Lung microvascular endothelial cell (primary cell): ENCODE measurements at places on chromosomes 2 and 18. TPM values are rescaled to one million over a fixed set of nuclear protein-coding genes. Genes with fewer than 3 reads are reported as not detected.
A peak's percentile ranks its signal among the peaks of the same experiment; 100 is the strongest.

The EPB41L3 gene
- total RNA-seq, result 17.3 and 20.0 TPM in 2 replicates

The PIAS2 gene
- total RNA-seq, result 7.2 and 8.7 TPM in 2 replicates

The FOXD4L1 gene
- under 0.01 TPM in 2 replicates for total RNA-seq

The KIAA2012 gene
- total RNA-seq, result not detected in 2 replicates

The KIF3C gene
- 10.5 and 15.7 TPM in 2 replicates for total RNA-seq

The LRP2 gene
- total RNA-seq, result not detected in 2 replicates

The CCBE1 gene
- total RNA-seq, result under 0.01 and 0.22 TPM in 2 replicates

GRCh38 chr2:42238644-42239288 lies 69.6 kb downstream of the EML4 start:
- DNase-seq, result peak; percentile 7

GRCh38 chr2:38528008-38528442 lies 74.7 kb downstream of the HNRNPLL start:
- DNase-seq, result peak; percentile 21

DNA sequence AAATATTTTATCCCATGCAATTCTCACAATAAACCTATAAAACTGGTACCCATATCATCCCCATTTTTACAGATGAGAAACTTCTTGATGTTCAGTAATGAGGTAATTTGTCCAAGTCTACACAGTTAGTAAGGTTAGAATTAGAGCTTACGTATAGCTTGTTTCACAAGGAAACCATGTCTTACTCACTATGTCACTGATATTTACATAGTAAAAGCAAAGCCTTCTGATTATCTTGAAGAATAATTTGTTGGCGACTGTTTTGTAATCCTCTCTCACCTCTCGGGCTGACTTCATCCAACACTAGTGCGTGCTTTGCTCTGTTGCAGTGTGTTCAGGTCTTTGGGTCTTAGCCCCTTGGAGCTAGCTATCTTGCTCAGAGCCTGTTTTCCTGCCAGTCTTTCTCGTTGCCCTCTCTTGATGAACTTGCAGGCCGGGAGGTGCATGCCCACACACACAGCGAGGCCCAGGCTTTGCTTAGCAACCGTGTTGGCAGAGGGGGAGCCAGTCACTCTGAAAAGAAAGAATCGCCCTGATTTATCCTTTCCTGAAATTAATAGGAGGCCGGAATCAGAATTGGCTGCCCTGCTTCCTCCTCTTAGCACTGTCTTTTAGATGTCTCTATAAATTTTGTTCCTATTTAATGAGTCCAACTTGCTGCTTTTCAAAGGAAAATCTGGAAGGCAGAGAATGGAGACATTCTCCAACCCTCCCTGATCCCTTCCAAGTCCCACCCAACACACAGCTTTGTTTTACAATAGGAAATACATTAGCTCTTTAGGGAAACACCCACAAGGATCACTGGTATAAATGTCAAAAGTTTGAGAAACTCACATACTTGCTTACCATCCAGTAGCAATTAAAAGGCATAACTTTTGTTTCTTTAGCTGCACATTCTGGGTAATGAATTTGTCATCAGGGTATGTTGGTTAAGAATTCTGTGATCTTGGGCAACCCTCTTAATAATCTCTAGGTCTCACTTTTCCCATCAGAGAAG lies 97.6 kb upstream of the SEC11C start:
- peak; percentile 8 for DNase-seq

DNA sequence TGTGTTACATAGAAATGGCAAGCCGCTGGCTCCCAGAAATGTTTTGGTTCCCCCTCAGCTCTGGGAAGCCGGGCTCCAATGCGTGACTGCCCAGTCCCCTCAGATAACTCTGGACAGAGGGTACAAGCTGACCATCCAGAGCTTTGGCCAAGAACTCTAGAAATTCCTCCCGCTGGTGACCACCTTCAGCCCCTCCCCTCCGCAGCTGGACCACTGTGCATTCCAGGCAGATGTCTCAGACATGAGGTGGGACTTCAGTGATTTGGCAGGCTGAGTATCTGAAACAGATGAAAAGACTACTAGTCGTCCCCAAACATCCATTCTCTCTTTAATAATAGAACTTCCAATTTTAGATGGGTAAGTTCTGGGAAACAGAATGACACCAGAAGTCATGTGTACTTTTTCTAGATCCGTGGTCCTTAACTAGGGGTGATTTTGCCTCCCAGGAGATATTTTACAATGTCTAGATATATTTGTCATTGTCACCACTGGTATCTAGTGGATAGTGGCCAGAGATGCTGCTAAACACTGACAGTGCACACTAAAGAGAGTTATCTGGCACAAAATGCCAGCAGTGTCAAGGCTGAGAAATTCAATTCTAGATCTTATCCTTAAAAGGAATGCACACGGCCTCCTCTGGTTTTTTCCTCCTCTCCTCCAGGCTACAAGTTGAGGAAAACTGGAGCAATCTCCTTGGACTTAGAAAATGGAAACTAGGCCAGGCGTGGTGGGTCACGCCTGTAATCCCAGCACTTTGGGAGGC lies 294.3 kb downstream of the SRBD1 start:
- no peak for DNase-seq

DNA sequence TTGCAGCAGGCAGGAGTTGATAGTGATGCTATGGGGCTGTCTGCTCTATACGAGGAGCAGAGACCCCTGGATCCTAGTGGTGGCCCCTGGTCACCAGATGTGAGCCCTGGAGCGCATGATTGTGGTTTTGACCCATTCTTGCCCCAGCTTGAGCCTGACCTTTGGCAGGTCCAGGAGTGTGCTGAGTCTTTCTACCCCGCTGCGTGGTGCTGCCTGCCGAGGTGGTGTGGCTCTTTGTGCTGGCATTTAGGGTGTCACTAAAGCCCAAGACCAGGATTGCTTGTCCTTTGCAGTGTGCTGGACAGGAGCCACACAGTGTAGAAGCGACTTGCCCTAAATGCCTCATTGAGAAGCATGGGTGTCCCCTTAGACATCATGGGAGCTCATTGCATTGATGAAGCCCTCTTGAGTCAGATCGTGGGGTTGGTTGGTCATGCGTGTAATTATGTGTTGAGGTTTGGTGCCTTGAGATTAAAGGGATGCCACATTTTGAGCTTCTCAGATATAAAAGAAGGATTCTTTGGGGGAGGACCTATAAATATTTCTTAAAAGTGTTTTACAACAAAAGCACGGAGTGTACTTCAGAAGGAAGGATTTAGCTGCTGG lies 88.3 kb downstream of the AGAP1 start:
- DNase-seq, result no peak

- no peak for DNase-seq
Measured at GRCh38 chr2:127961729-127962128, 66.1 kb downstream of the SAP130 start.

GRCh38 chr2:21372654-21373053 lies 248.9 kb downstream of the TDRD15 start:
- DNase-seq, result no peak

DNA sequence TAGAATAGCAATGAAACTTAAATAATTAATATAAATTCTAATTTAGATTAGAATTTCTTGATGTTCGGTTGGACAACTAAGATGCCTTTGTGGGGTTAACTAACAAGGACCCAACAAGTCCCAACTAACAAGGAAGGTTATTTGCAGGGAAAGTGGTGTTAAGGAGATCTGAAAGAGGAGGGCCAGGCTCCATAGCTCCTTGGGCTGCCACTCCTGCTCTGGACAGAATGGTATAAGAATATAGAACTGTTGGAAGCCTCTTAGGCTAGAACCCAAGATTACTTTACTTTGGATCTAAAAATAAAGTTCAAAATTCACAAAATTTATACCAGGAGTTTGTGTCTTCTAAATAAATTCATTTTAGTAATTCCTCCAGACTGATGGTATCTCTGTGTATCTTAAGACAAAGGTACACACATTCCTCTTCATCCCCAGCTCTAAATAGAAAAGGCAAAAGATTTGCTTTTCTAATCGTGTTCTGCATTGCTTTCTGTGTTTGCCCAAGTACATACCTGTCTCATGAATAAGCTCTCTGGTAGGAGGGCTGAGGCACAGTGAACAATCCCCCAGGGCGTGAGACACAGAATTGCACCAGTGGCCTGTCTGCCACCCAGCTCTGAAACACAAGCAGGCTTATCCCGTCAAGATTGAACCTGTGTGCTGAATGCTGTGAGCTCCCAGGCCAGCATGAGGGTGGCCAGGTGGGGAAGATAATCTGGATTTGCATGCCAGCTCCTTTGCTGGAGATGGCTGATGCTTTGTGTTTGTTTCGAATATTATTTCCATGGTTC lies 176.0 kb downstream of the ACKR3 start:
- DNase-seq, result no peak

DNA sequence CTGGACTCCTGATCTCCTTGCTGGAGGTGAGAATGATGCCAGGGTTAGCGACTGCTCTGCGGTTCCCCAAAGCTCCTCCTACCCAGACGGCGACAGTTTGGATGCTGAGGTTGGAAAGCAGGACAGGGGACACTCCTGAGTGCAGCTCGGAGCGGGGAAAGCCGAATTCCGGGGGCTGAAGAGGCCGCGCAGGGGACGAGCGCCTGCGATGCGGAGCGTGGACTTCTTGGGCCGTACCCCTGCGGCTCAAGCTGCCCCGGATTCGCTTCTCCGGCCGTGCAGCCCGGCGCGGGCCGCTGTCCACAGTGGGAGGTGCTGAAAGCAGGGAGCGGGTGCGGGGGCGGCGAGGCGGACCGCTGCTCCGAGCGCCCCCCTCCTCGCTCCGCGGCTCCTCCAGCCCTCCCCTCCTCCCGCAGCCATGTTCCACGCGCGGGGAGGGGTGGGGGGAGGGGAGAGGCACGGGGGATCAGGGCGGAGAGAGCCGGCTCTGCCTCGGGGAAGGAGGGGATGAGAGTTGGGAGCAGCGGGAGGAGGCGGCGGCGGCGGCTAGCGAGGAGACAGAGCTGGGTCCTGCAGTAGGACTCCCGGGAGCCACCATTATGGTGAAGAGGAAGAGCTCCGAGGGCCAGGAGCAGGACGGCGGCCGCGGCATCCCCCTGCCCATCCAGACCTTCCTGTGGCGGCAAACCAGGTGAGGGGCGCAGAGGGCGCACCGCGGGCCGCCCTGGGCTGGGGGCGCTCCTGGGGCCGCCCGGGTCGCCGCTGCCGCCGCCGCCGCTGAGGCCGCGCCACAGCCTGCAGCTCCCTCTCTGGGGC lies at the start of gene UNC80:
Gene UNC80, plus strand, starts transcription at position 359 of the 816 bp plus-strand sequence. Its CDS starts 241 bp downstream, at position 600.
- peak; percentile 60 for DNase-seq

DNA sequence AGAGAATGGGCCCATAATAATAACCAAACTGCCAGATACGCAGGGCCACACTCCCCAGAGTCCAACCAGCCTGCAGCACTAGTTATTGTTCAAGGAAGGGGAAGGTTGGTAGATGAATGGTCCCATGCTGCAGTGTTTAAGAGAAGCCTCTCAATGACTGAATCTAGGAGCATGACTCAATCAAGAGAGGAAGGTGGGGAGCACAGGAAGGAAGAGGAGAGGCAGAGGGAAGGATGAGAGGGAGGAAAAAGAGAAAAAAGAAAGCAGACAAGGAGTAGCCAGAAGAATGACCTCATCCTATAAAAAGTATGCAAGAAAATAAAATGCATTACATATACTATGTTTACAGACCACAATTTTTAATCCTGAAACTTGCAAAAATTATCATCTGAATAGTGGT lies 174.5 kb downstream of the TCF4 start:
- peak; percentile 76 for DNase-seq

GRCh38 chr18:48612917-48613316 lies 74.1 kb downstream of the CTIF start:
- DNase-seq, result no peak

DNA sequence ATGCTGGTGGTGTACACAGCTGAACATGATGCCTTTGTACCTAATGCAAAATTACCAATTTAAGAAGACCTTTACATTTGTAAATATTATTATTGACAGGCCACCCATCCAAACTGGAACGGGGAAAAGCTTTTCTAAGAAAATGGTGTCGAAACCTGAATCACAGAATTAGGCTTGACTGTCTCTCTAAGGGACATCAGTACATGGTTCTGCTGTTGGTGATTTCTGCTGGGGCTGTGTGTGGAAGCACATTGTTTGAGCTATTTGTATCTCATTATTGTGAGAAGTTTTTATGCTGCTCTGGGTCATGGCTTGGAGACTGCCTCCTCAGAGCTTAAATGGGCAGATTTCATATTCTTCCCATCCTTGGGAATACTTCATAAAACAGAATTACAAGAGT lies 420.9 kb upstream of the POU3F3 start:
- no peak for DNase-seq

DNA sequence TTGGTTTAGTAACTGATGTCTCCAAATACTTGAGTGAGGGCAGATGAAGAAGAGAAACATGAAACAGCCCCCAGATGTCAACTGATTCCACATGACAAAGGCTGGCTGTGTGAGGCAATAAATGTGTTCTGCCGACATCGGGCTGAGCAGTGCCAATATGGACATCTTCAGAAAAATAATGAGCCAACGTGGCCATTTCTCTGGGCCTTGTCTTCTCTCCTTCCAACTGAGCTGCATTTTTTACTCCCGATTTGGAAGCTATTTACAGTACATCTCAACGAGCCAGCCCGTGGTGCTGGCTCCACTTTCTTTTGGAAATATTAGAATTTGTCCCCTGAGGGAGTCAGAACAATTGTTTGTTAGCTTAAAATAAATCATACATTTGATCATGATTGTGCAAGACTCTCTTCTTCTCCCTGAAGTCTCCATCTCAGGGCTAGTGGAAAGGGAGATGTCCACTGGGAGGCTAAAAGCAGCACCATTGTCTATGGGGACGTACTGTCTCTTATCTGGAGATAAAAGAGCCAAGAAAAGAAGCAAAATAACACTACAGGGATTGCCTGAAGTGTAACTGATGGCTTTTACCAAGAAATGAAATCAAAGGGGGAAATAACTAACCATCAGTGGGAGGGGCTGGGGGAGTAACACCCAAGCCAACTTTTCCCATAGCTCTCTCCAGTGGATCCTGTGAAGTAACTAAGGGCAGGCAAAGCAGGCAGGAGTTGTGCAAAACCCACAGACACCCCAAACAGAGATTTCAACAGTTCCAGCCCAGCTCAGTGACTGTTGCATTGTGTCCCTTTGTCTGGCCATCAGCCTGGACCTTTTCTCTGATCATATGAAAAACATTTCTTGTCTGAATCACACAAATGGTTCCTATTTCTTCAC lies 114.8 kb downstream of the RDH14 start:
- DNase-seq, result no peak

DNA sequence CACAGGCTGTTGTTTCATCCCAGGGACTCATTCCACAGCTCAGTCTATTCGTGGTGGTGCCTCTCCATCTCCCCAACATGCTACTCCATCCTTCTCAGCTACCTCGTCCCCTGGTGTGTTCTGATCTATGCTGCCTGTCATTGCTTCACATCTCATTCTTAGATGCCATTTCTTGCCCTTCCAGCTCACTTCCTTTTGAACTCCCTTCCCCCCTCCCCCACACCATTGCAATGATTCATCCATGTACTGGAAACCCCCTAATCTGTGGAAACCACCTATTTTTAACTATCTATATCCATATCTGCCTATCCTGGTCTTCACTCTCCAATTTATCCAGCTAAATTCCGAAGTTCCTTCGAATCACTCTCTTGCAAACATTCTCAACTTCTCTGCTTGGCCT lies 65.7 kb upstream of the PARD3B start:
- DNase-seq, result peak; percentile 80
